ENCODE measurements at places on chromosomes 11 and 22.

DNA sequence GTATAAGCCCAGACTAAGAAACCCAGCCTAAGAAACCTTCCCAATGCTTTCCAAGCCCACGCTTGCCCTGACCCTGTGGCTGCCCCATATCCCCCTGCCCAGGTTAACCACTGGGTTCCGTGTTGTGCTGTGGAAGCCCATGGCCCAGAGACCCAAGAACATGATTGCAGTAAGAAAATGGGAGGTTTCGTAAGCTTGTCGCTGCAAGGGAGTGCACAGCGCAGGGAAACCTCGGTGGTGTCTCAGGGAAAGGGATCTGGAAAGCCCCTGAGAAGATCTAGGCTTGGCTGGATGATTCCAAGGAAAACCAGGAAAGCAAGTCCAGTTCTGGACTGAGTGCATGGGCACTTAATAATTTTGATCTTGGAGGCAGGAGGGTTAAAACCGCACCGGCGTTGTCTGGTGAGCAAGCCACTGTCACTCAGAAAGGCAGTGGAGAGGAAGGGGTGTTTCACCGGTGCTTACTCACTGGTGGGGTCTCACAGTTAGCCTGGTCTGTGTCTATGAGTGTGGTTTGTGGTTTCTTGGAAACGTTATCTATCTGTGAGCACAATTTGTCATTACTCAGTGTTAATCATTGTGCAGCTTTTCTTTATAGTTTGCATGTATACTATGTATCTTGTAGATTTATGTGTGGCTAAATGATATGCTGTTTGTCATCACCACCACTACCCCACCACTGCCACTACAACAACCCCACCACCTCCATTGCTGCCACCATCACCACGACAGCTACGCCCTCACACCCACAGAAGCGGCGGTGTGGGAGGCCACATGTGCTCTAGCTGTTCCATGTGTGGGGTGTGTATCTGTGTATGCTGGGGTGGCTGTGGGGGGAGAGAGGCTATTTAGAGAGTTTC lies 53.3 kb upstream of the PRDM11 start:
- peak; percentile 70 for DNase-seq

- DNase-seq, result no peak
Measured at GRCh38 chr11:59416613-59417012, 9.6 kb downstream of the OR5A2 start.

DNA sequence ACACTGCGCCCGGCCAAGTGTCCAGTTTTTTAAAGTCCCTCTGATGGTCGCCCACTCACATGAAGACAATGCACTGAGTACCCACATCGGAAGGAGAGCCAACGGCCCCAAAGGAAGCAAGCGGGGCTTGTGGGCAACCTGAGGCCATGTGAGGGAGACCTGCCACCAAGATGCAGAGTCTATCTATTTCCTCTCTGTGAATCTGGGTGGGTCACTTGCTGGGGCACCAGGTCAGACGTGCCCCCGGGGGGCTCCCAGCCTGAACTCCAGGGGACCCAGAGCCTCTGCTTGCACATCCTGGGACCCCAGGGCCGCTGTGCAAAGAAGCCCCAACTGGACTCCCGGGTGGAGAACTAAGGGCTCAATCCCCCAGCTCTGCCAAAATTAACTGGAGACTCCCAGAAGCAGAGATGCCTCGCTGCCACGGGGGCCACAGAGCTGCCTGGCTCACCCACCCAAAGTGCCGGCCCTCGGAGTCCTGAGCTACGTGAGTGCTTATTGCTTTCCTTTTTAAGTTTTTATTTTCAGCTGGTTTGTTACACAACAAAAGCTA lies 106.4 kb downstream of the BRD1 start:
- no peak for DNase-seq

DNA sequence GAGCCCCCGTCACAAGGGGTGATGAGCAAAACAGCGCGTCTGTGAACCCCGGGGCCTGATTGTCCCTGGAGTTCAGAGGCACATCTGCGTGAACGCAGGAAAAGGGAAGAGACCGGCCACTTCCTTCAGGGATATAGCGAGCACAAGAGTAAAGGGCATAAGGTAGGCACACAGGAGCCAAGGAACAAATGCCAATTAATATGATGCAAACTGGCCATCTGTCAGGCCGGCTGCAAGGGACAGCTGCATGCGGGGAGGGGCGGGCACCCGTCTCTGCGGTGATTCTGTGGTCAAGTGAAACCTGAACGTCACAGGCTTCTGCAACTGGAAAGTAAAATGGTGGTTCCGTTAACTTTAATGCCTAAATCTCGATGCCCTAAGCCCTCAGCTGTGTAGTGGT lies 64.7 kb downstream of the TRIM29 start:
- DNase-seq, result no peak

- DNase-seq, result no peak
Measured at GRCh38 chr11:121841487-121842191, 274.4 kb downstream of the BLID start.

DNA sequence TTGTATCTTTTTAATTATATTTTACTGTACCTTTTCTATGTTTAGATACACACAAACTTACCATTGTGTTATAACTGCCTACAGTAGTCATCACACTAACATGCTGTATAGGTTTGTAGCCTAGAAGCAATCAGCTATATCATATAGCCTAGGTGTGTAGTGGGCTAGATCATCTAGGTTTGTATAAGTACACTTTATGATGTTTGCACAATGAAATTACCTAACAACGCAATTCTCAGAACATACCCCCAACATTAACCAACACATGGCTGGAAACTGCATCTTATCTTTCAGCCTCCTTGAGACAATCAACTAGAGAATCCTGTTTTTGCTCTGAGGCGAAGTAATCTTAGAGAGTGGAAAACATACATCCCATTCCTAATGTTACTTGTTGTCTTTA lies 60.2 kb upstream of the MTMR2 start:
- no peak for DNase-seq

GRCh38 chr11:128579798-128580504 lies 7.4 kb downstream of the ETS1 start:
- no peak for DNase-seq

GRCh38 chr11:126257764-126258163 lies 10.9 kb downstream of the SRPRA start:
- DNase-seq, result no peak

- DNase-seq, result no peak
Measured at GRCh38 chr22:32218470-32218869, 13.6 kb upstream of the RFPL2 start.

DNA sequence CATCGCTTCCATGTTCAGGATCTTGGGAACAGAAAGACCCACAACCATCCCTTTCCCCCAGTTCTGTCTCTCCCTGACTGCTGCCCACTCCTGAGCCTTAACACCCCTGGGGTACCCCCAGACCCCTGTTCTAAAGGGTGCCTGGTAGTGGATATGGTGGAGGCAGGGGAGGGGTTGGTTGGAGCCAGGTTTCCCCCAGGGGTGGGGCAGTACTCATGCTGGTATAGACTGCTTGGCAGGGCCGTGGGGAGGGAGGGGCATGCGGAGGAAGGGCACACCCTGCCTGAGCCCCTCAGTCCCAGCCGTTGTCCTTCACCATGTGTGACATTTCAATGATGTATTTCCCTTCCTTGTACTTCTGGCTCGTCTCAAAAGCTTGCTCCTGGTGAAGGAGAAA lies 4.0 kb downstream of the YPEL4 start:
- no peak for DNase-seq

DNA sequence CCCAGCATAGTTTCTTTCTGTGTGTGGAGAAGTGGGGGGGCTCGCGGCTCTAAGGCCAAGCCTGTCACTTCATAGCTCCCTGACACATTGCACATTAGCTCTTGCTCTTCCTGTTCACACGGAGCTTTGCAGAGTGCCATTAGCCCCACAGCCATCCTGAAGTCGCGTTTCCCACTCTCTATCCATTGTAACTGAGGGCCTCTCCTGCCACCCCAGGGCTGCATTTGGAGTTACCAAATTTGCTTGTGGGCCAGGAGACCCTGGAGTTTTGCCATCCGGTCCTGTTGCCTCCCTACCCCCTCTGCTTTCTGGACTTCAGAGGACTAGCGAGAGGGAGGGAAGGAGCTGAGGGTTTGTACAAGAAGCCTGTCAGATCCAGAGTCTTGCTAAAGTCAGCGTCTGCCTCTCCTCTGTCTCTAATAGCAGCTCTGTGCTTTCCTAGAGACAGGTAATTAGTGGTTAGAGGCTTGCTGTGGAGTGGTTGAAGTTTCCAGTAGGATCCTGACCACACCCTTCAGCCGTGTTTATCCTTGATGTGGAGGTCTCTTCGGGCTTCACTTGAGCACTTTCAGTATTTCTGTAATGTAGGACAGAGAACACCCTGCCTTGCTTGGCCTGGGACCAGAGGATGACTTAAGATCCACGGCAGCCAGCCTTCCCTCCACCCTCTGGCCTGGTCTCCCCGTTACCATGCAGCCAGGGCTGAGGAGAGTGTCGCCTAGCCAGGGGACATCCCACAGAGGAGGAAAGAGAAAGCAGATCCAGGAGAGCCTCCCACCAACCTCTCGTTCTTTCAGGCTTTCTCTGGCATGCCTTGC lies 14.1 kb downstream of the DCPS start:
- peak; percentile 86 for DNase-seq

- DNase-seq, result no peak
Measured at GRCh38 chr11:117256573-117256972, 24.1 kb downstream of the RNF214 start.

DNA sequence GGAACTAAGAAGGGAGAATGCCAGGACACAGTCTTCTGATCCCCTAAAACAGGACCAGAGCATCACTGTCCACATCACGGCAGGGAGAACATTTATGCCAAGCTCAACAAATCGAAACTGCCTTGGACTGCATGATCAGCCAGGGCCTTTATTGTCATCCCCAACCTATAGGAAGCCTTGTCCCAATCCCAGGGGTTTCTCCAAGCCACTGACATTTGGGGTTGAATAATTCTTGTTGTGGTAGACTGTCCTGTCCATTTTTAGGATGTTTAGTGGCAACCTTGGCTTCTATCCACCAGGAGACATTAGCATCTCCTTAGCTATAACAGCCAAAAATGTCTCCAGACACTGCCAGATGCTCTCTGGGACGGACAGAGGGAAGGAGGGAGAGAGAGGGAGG lies 37.1 kb downstream of the RPL27A start:
- DNase-seq, result no peak

GRCh38 chr22:47695176-47695575 lies 932.7 kb downstream of the TBC1D22A start:
- DNase-seq, result no peak

DNA sequence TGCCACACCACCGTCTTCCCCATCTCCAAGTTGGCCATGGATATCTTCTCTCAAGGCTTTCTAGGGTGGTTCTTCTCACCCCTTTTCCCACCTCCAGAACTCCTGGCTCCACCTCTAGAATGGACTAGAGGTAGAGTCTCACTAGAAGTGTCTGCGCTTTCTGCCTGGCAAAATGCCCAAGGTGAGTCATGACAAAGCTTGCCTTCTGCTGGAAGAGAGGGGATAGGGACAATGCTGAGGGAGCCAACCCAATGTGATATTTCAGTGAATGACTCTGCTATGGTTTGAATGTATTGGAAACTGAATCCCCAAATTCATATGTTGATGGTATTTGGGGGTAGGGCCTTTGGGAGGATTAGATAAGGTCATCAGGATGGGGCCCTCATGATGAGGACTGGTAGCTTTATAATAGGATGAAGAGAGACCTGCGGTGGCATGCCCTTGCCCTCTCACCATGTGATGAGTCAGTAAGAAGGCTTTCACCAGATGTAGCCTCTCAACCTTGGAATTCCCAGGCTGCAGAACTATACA lies 4.1 kb upstream of the CD82 start:
- no peak for DNase-seq

DNA sequence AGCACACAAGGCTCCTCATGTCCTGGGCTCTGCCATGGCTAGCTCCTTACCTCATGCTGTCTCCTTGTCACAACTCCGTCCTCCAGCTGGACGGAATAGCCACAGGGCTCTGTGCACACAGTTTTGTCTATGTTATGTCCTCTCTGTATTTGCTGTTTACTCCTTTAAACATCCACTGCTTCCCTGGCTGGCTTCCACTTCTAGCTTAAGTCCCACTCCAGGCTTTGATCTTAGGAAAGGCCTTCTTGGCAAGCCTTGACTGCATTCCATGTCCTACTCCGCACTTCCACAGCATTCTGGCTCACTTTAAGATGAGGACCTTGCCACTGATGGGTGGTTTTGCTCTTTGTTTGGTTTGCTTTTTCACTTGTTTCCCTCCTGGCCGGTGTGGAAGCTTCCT lies 22.9 kb upstream of the ROBO3 start:
- no peak for DNase-seq

DNA sequence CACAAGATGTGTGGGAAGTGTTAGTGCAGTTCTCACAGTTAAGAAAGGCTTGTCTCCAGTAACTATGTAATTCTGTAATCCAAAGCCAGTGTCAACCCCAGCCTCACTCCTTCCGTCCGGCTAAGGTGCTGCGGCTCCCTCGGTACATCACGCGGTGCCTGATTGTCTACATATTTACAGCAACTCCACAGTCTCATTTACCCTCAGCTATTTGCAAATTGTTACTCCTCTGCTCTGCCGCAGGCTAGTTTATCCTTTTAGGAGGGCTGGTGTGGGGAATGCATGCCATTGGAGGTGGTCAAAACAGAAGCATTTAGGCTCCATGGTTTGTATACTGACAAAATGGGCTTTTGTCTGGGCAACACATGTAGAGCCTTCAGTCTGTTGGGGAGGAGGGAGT lies 358.3 kb downstream of the METTL15 start:
- no peak for DNase-seq

DNA sequence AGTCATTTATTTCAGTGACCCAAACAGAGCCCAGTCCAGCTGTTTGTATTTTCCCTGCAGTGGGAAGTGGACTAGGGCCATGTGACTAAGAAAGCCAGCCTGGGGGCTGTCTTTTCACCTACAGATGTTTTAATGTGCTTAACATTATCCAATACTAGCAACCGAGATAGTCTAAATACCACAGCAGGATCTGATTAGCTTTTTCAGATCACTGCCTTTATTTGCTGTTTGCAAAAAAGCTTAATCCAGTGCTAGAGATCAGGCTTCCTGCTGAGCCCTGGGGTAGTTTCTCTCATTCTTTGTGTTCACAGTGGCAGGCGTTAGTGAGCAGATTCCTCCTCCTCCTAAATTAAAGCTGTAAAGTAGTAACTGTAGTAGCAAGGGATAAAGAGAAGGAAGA lies 35.0 kb downstream of the ZC3H12C start:
- DNase-seq, result no peak

GRCh38 chr11:45005106-45005505 lies 54.4 kb upstream of the TP53I11 start:
- no peak for DNase-seq
